ENCODE measurements at places on chromosomes 3 and 15. TPM values are rescaled to one million over a fixed set of nuclear protein-coding genes. Genes with fewer than 3 reads are reported as not detected.

GRCh38 chr15:58095415-58095814 lies 29.9 kb upstream of the ALDH1A2 start:
- DNase-seq = no peak

DNA sequence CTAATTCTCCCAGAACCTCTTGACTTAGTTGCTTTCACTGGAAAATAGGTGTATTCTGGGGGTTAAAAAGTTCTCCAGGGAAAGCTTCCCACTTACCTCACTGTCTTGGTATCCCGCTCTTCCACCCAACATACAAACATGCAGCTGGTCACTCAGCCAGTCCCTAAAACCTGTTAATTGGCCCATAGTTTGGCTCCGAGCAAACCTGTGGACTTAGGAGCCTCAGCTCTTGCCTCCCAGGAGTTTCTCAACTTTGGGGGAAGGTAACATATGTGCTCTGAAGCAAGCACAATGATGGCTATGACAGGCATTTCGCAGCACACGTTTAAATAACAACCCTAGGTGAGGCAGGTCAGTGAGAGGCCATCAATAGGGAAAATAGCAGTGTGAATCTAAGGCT lies 25.8 kb upstream of the LRRFIP2 start:
- DNase-seq = no peak

Gene SSUH2
- polyA plus RNA-seq = 1.0 TPM

DNA sequence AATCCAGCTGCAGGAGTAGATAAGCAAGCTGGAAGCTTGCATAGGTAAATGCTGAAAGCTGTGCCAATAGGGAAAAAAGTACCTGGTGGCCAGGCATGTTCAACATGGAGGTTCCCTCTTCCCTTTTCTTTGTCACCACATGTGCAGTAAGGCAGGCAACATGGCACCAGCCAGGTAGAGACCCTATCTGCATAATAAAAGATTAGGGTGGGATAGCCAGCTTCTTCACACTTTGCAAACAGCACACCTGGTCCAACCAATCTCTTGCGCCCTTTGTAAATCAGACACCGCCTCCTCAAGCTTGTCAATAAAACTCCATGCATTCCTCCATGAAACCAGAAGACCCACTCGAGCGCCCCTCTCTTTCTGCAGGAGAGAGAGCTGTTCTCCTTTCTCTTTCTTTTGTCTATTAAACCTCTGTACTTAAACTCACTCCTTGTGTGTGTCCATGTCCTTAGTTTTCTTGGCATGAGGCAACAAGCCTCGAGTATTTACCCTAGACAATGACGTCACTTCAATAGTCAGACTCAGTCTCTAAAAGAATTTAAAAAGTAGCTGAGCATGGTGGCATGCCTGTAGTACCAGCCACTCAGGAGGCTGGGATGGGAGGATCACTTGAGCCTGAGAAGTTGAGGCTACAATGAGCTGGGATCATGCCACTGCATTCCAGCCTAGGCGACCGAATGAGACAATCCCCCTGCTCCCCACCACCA lies 256.3 kb downstream of the SCAPER start:
- DNase-seq = no peak

Gene FGD5
- 2.9 TPM for polyA plus RNA-seq

DNA sequence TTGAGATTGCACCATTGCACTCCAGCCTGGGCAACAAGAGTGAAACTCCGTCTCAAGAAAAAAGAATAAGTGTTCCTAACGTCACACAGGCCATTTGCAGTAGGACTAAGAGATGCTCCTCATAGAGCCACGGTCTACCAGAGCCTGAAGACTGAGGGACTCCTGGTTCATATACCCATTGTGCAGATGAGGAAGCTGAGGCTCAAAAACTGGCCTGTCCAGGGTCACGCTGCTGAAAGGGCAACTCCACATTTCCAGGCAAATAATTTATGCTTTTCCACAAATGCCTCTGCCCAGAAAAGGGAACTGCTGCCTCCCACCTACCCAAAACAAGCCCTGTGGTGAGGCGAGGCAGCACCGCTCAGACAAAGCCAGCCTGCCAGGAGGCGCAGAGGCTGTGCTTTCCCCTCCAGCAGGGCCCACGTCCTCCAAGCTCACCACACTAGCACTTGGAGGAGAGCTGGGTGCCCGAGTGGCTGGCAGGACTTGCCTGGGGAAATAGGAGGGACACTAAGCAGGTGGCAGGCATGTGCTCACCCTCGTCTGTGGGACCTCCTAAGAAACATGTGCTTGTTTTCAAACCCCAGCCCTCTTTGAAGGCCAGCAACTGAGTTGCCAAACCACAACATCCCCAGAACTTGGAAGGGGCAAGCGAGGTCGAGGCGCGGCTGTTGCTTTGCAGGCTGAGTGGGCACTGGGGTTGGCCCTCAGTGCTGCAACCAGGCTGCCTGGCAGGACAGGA lies 195.6 kb downstream of the XXYLT1 start:
- DNase-seq = no peak

Gene LTF
- polyA plus RNA-seq = 64.3 TPM

- DNase-seq = no peak
These were observed 71.9 kb downstream of the DCUN1D1 start for GRCh38 chr3:182908471-182908870.

DNA sequence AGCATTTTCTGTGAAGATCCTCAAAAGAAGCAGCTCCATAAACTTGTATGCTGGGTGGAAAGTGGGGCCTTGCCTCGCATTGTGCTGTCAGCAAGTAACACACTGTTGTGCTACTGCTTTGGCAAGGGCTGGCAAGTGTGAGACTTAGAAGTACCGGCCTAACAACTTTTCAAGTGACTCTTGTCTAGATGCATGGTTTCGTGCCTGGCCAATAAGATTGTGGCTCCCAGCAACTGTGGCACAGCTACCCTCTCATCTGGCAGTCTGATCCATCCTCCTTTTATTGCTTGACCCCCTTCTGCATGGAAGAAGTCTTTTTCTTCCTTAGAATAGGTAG lies 79.4 kb upstream of the VEPH1 start:
- no peak for DNase-seq

DNA sequence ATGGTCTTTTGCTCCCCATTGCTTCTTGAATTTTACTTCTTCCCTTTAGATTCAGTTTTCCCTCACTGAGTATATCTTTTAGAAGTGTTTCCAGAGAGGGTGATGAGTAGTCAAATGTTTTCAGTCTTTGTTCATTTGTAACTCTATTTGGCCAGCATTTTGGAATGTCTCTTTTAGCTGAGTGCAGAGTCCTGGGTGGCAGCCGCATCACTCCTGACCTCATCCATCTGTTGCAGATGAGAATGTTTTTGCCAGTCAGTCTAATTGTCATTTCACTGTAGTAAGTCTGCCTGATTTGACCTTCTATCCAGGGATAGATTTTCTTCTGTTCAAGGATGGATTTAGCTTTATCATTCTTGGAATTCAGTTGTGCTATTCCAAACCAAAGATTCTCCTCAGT lies 7.3 kb downstream of the SRPRB start:
- DNase-seq = no peak

Gene ATP1B3
- polyA plus RNA-seq = 99.0 TPM

DNA sequence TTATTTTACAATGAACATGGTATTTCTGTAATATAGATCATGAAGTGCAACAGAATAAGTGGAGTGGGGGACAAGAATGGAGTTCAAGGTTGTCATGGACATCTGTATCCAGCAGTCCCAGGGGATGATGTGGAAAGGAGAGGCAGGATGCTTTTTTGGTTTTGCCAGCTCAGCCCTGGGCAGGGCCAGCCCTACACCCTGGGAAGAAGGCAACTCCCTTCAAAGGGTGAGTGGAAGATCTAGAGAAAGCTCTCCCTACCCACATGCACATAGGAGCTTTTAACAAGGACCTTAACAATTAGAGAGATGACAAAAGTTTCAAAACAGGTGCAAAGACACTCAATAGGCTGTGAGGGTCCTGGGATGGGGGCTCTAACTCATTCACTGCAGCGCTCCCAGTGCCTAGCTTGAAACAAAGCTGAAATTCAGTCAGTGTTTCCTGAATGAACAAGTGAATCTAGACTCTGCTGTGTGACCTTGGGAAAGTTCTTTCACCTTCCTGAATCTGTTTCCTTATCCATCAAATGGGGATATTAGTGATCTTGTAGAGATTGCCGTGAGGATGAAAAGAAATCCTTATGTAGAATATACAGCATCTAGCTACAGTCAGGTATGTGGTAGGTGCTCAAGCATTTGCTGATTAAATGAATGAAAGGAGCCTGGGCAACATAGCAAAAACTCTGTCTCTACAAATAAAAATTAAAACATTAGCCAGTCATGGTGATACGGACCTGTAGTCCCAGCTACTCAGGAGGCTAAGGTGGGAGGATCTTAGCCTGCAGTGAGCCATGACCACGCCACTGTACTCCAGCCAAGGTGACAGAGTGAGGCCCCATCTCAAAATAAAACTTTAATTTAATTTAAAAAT lies 14.3 kb downstream of the BHLHE40 start:
- DNase-seq = no peak

Gene MYL3
- 0.50 TPM for polyA plus RNA-seq

DNA sequence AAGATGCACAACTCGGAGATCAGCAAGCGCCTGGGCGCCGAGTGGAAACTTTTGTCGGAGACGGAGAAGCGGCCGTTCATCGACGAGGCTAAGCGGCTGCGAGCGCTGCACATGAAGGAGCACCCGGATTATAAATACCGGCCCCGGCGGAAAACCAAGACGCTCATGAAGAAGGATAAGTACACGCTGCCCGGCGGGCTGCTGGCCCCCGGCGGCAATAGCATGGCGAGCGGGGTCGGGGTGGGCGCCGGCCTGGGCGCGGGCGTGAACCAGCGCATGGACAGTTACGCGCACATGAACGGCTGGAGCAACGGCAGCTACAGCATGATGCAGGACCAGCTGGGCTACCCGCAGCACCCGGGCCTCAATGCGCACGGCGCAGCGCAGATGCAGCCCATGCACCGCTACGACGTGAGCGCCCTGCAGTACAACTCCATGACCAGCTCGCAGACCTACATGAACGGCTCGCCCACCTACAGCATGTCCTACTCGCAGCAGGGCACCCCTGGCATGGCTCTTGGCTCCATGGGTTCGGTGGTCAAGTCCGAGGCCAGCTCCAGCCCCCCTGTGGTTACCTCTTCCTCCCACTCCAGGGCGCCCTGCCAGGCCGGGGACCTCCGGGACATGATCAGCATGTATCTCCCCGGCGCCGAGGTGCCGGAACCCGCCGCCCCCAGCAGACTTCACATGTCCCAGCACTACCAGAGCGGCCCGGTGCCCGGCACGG lies 991 bp downstream of the SOX2 start:
- DNase-seq = no peak

- peak; percentile 59 for DNase-seq
These were observed 7.7 kb downstream of the CCR5 start for GRCh38 chr3:46378426-46378942.

DNA sequence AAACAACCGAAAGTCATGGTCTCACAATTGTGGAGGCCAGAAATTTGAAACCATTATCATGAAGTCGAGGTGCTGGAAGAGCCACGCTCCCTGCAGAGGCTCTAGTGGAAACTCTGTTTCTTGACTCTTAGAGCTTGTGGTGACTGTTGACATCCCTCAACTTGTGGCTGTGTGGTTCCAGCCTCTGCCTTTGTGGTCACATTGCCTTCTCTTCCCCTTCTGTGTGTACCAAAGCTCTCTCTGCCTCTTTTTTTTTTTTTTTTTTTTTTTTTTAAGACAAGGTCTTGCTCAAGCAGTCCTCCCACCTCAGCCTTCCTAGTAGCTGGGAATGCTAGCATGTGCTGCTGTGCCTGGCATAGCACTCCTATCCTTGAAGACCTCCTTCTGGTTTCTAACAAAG lies 48.7 kb upstream of the CRTC3 start:
- no peak for DNase-seq

- no peak for DNase-seq
These were observed 207.3 kb downstream of the NECTIN3 start for GRCh38 chr3:111278959-111279358.

DNA sequence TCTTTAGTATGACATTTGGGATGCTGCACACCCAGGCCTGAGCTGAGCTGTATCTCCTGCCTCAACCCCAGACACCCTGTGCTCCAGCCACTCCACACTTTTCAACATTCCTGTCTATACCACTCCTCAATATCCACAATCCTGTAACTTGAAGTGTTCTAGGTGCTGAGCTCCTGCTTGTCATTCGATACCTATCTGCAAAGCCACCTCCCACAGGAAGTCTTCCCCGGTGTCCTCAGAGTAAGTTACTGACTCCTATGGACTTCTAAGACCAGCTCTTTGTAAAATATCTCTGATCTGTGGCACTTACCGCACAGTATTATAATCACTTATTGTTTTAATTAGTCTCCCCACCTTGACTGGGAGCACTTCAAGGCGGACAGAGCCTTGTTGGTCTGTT lies 1.2 kb upstream of the CAV3 start:
- no peak for DNase-seq

- DNase-seq = no peak
These were observed 228.3 kb downstream of the ADAMTS17 start for GRCh38 chr15:100113351-100114080.

Gene GCSAM
- polyA plus RNA-seq = 18.0 TPM

DNA sequence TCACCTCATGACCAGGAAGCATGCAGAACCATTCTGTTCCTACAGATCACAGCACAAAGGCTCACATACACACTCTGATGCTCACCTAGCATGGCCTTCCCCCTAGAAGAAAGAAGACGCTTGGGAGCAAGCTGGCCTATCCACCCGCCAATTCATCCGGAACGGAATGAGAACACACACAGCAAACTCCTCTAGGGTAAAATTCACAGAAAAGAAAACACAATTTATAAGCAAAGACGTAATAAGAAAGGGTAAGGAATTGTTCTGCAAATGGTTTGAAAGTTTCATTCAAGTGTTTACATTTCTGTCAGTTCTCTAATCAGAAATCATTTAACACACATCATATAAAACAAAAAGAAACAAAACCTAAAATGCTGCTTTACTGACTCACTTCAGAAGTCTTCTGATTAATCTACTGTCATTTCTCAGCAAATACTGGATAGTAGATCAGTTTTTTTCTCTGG lies 218.1 kb downstream of the OSBPL10 start:
- no peak for DNase-seq

Gene FOXB1
- 0.16 TPM for polyA plus RNA-seq

Gene MED12L
- 0.30 TPM for polyA plus RNA-seq

Gene GHRL
- polyA plus RNA-seq = 3.7 TPM

Gene FAM219B
- polyA plus RNA-seq = 25.5 TPM

GRCh38 chr3:55870594-55870993 lies 383.5 kb upstream of the WNT5A start:
- no peak for DNase-seq

Gene SMCO1
- 0.02 TPM for polyA plus RNA-seq

GRCh38 chr15:87877114-87877810 lies 379.3 kb downstream of the NTRK3 start:
- no peak for DNase-seq

Gene ZNF860
- polyA plus RNA-seq = 0.52 TPM

- peak; percentile 18 for DNase-seq
These were observed 57.8 kb downstream of the IMPG2 start for GRCh38 chr3:101262393-101263240.

Gene ISL2
- polyA plus RNA-seq = 0.23 TPM

Gene IL17RB
- 2.7 TPM for polyA plus RNA-seq

DNA sequence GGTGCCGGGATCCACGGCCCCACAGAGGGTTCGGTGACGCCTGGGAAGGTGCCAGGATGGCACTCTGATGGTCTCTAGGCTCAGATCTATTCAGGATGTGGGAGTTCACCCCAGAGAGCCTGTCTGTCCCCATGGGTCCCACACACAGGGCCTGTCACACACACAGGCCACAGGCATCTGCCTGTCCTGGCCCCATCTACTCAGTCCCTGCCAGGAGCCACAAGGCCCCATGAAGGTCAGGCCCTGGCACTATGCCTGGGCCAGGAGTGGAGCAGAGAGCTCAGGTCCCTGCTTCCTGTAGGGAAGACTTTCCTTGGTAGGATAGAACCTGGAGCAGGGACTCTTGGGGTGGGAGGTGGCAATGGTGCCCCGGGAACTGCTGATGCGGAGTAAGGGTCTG lies 49.0 kb upstream of the FURIN start:
- DNase-seq = no peak

All from thymus (tissue), 14 donors.